Activated T-cell treated with anti-CD3 and anti-CD28 coated beads for 1 hour (primary cell): ENCODE measurements at places on chromosomes 7 and 10.

DNA sequence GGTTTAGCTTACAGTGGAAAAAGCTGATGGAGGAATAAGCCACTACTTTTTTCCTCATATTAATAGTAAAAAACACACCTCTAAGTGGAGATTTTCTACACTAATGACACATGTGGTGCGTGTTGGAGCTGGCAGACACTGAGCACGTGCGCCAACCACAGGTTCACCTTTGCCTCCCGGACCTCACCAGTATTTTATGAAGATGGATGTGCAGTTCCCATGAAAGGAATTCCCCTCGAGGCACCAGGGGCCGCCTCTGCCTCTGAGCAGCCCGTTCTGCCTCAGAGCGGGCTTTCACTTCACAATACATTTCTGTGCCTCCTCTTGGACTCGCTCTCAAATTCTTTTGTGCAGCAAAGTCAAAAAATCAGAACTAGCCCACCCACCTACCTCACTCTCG, 477.5 kb upstream of the ADARB2 start:
- no peak for DNase-seq

GRCh38 chr10:112261281-112261822, 21.8 kb upstream of the TECTB start:
- DNase-seq: no peak

DNA sequence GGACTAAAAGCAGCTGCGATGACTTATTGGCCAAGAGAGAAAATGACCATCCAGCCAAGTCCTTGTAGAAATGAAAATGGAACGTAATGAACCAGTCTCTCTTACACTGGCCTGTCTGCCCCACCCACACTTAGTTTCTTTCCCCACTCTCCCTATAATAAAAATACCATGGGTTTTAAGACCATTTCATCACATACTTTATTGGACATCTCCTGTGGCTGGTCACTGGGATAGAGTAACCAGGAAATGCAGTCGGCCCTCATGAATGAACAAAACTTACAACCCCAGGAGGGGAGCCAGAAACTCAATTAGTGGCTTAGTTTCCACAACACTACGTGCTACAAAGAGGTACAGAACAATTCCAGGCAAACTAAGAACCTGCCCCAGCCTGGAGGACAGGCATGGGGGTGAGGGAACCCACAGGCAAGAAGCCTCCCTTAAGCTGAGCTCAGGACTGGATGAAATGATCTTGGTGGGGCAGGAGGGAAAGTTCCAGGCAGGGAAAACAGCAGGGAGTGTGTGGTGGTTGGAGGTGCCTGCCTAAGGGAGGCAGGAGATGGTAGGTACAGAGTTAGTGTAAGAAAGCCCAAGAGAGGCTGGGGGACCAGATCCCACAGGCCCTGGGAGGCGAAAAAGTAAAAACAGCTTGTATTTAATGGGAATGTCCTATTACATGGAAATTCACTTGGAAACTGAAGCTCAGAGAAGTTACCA, 29.6 kb downstream of the MKI67 start:
- DNase-seq: no peak

GRCh38 chr10:97426776-97427570, 982 bp downstream of the PGAM1 start:
- no peak for DNase-seq

DNA sequence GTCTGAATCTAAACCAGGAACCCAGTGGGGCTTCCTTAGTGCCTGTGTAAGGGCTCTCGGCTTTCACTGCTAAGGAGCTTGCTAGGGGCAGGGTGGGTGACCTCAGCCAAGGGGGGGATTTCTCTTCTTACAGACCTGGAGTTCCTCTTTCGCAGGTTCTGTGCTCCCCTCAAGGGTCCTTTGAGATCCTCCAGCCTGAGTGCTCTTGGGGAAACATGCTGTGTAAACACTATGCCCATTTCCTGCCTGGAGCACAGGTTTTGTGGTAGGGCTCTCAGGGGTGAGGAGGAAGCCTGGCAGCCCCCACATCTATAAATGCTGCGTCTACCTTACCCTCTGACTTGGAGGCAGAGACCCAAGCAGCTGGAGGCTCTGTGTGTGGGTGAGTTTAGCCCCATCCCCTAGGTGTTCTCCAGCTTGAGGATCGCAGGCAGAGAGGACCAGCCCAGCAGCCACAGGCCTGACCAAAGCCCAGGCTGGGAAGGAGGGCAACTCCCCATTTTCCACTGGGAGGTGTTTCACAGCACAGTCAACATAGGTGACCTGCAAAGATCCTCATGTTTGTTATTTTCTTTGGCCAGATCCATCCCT, at the start of gene SFTPA1:
Gene SFTPA1, plus strand, starts transcription at position 339 of the 591 bp plus-strand sequence. CDS start 887 bp downstream, outside the sequence.
- DNase-seq: no peak

GRCh38 chr7:81704595-81704994, 65.3 kb downstream of the HGF start:
- no peak for DNase-seq

GRCh38 chr7:108102671-108103312, 27.4 kb downstream of the LAMB4 start:
- DNase-seq: no peak

DNA sequence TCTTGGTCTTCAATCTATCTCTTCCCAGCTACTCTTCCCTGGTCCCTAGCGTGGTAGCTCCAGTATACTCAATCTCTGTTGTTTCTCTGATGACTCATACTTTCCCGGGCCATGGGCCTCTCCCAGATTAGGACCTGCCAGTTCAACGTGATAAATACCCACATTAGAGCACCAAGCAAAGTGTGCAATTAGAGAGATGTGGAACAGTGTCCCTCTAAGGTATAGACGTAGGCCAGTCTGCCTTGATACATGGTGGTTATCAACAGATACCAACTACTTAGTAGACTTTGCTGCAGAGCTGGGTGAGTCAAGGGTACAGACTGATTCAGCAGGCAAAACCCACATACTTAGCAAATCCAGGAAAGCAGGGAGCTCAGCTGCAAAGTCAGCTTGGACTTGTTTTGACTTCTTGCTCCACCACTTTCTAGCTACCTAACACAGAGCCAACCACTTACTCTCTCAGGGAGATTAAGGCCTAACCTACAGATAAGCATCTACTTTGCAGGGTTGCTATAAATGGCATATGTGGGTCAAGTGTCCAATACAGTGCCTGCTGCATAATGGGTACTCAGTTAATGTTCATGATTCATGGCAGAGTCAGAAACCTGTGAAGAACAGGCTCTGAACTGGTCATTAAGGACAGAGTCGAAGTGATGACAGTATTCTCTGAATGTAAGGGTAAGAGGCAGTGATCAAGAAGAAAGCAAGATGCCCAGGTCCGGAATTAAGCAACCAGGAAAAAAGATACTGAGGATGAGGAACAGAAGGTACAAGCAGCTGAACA, 176.1 kb downstream of the CHN2 start:
- DNase-seq: no peak

- no peak for DNase-seq
Measured at GRCh38 chr10:50561266-50561665, 62.5 kb downstream of the SGMS1 start.

DNA sequence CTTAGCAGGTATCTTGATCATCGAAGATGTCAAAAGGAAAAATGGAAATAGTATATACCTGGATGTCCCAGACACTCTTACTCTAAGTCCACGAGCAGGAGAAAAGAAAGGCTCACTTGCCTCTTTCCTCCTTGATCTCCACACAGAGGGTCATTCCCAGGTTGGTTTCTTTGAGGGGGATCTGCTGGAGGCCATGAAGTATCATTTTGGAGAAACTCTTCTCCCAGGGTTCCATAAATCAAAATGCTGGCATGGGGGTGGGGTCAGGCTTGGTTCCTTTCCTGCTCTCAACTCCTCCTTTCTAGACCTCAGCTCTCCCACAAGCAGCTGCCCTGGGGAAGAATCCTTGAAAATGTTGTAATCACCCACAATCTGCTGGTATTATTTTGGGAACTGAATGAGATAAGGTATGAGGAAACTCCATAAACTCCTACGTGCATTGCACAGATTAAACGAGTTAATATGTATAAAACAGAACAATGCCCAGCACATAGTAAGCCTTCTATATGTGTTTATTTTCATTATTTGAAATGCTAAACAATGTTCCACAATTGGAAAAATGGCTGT, 54.4 kb downstream of the PRKCQ start:
- no peak for DNase-seq

DNA sequence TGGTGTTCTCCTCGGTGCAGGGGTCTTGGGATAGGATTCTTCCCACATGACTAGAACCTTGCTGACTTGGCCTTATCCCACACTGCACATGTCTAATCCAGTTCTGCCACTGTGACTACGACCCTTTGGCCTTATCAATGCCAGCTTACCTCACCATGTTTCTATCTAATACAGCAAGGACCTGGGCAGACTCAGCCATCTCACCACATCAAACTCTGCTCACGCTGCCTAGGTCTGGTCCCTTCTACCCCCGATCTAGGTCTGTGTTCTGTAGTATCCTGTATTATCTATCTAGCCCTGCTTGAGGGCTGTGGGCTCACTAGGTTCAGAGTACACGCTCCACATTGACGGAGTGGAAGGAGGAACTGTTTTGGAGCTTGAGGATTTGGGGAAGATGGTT, 282.4 kb downstream of the HPSE2 start:
- DNase-seq: no peak

DNA sequence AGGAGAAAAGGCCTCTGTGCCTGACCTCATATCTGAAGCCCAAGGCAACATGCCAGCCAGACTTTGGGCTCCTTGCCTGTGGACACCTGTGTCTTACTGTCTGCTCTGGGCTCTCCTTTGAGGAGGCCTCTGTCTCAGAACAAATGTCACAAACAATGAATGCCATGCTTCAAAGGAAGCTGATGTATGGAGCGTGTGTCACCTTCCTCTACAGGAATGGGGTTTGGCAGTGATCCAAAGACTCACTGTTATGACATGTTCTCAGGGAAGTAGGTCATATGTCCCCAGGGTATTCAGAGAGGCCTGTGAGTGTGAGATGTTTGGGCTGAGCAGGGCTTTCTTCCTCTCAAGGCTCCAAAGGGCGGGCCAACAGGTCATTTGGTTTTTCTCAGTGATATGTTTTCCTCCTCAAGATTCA, 38.4 kb downstream of the PTPRE start:
- no peak for DNase-seq

GRCh38 chr7:128703609-128704241, 31.6 kb downstream of the GARIN1A start:
- no peak for DNase-seq

- no peak for DNase-seq
Measured at GRCh38 chr7:66083677-66084076, 8.1 kb downstream of the ASL start.

DNA sequence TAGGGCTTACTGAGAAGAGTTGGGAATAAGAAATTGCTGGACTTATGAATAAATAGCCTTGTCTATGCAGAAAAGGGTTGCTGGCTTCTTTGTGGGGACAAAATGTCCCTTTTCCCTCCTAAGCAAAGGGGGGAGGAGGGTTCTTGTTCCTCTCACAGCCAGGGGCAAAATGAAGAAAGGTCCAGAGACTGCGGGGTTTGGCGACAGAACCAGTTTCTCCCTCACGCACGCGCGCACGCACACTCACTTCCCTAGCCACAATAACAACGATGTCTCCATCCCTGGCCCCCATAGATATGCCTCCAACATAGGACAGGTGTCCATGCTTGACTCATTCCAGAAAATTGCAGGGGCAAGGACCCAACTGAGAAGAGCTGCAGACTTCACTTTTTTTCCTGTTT, 3.3 kb downstream of the ZMIZ1 start:
- DNase-seq: no peak

GRCh38 chr10:84179059-84179710, 5.6 kb downstream of the GPR15LG start:
- DNase-seq: no peak

DNA sequence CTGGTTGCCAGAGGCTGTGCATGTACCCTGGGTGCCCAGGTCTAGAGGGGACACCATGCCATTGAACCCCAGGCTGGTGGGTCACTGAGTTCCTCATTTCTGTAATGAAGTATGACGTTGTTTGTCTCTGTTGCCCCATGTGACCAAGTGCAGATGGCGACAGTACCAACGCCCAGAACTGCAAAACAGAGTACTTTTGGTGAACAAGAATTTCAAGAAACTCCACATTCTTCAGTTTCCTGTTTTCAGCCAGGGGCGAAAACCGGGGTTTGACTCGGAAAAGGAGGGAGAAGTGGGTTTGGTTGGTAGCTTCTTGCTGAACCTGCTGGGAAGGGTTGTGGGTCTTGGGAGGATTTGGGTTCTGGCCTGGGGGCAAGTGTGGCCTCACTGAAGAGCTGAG, 18.2 kb downstream of the CYP17A1 start:
- DNase-seq: no peak

DNA sequence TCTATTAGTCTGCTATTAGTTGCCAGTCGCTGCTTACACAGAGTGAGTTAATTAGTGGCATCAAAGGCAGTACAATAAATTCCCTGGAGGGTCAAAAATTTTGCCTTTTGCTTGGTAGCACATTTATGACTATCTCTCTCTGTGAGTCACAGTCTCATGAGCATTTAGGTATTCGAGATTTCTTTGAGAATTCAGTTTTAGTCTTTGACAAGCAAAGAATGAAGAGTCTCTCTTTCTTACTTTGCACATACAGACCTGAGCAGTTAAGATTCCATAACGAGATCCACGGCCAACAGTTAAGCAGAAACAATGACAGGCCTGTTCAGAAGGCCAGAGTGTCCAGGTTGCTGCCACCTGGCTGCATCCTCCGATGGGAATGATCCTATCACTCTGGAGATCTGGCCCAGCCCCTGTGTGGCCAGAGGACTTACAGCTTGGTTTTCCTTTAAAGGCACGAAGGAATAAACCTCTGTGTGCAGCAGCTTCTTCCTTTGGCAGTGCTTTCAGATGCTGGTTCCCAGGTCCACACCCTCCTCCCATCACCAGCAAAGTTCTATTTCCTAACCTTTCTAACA, 80.6 kb downstream of the GLI3 start:
- no peak for DNase-seq

GRCh38 chr10:84428711-84429110, 100.3 kb downstream of the CCSER2 start:
- no peak for DNase-seq

DNA sequence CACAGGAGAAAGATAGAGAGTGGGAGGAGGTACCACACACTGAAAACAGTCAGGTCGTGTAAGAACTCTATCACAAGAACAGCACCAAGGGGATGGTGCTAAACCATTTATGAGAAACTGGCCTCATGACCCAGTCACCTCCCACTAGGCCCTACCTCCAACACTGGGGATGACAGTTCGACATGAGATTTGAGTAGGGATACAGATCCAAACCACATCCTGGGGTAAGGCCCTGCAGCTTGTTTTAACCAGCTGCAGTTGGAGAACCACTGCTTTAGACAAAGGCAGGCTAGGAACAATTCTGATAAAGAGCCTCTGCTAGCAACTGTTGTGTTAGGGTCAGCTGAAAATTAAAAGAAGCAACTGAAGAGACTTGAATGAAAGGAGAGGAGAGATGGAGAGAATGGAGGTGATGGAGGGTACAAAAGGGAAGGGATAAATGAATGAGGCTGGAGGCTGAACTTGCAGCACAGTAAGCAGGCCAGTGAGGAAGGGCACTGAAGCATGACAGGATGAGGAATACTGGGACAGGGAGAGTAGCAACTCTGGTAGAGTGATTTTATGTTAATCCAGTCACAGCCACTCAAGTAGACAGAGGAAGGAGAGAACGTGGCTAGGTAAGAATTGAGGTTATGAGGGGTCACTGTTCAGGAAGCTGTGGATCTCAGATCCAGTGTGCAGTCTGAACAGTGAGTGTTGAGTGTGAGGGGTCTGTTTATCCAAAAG, 23.6 kb downstream of the MEST start:
- no peak for DNase-seq

GRCh38 chr7:37318541-37318940, 130.1 kb downstream of the ELMO1 start:
- DNase-seq: no peak

- no peak for DNase-seq
Measured at GRCh38 chr7:92632791-92633190, 42.6 kb upstream of the FAM133B start.

- no peak for DNase-seq
Measured at GRCh38 chr10:97169911-97170693, 15.7 kb downstream of the SLIT1 start.
